ENCODE measurements at places on chromosomes 5 and 9.

DNA sequence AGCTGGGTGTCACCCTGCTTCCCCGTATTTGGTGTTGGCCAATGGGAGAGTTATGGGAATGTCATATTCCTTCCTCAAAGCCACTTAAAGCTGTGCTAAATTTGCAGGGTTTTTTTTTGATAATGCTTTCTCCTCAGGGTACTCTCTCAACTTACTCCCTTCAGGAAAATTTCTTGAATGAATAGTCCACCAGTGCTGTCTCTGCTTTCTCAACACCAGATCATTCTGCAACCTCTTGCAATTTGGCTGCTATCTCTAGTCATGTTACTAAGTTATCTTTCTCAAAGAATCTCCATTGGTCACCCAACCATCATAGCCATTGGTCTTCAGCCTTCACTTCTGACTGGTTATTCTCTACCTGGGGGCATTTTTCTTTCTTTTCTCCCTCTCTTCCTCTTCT, 13.4 kb upstream of the TNFAIP8 start:
- no peak for DNase-seq

GRCh38 chr5:21910731-21911130, 942.4 kb downstream of the CDH12 start:
- no peak for DNase-seq

- no peak for DNase-seq
Measured at GRCh38 chr9:34630402-34631154, 1.7 kb upstream of the ARID3C start.

DNA sequence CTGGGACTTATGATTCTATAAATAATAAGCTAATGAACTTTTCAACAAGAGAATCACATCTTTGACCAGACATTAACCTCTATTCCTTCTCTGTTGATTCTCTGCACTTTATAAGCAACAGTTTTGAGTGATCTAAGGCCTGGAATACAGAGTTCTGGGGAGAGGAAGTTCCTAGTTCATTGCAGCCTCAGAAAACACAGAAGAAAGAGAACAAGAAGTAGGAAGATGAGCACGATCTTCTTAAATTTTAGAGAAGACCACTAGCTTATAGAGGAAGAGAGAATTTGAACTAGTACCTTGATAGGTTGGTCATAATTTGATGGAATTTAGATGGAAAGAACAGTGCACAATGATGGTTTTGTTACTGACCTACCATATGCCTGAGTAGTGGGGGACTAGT, 8.5 kb upstream of the C9orf72 start:
- no peak for DNase-seq
